ENCODE measurements at places on chromosomes 7 and 10.

GRCh38 chr10:12191715-12192114, 4.0 kb downstream of the NUDT5 start:
- no peak for DNase-seq

- peak; percentile 19 for DNase-seq
These were observed 53.0 kb downstream of the TCF7L2 start for GRCh38 chr10:113003052-113003451.

- no peak for DNase-seq
These were observed 41.0 kb upstream of the ELMO1 start for GRCh38 chr7:37489703-37490102.

DNA sequence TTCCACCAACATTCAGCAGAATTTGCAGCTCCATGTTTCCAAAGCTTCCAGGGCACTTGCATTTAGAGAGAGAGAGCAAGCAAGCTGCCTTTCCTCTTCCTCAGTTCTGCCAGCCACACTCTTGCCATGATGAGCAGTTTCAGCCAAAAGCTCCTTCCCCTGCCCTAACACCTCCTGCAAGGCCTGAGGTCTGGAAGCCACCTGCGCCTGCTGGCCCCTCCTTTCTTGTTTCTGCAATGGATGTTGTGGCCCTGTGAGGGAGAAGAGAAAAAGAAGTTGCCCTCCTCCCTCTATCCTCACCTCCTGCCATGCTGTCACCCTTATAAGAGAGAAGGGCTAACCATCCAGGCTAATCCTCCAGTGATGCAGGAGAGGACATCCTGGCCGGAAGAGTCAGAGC, 48.7 kb downstream of the IKZF1 start:
- no peak for DNase-seq

DNA sequence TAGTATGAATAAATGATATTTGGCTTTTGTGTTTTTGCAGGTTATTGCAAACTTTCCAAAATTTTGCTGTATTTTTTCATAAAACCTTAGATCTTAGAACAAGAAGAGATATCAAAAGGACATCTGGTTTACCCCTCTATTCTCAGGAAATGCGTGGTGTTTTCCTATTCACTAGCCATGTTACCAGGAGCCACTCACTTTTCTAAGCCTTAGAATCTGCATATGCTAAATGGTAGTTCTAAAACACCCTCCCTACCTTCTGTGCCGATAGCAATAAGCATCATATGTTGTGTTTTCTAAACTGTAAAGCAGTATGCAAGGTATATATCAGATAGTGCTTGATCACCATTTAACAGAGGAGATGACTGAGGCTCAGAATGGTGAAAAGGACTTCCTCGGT, 715.0 kb upstream of the CELF2 start:
- DNase-seq, result no peak

DNA sequence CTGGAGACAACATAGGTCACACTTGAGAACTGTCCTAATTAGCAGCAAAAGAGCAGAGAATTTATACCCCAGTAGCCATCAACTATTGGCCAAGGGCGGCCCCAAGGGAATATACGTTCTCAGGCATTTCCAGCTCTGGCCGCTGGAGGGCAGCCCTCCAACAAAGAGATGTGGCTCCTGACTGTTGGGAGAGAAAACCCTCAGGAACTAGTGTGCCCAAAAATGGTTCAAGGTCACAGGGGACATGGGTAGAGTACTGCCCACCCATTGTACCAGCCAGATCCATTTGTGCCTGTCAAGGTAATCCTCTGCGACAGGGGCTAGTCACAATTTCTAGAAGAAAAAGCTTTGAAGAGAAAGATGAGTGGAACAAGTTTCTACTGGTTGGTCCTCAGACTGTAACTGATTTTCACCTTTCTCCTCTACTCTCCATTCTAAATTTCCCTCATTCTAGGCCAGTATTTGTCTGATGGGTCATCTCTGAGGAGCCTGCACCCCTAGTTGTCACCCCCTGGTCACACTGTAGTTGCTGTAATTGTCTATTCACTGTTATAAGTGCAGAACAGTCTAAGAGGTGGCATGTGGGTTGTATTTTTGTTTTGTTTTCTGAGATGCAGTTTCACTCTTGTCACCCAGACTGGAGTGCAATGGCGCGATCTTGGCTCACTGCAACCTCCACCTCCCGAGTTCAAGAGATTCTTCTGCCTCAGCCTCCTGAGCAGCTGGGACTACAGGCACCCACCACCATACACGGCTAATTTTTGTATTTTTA, 14.7 kb upstream of the C7orf33 start:
- peak; percentile 63 for DNase-seq

GRCh38 chr10:85602713-85603112, 763.9 kb downstream of the GRID1 start:
- no peak for DNase-seq

DNA sequence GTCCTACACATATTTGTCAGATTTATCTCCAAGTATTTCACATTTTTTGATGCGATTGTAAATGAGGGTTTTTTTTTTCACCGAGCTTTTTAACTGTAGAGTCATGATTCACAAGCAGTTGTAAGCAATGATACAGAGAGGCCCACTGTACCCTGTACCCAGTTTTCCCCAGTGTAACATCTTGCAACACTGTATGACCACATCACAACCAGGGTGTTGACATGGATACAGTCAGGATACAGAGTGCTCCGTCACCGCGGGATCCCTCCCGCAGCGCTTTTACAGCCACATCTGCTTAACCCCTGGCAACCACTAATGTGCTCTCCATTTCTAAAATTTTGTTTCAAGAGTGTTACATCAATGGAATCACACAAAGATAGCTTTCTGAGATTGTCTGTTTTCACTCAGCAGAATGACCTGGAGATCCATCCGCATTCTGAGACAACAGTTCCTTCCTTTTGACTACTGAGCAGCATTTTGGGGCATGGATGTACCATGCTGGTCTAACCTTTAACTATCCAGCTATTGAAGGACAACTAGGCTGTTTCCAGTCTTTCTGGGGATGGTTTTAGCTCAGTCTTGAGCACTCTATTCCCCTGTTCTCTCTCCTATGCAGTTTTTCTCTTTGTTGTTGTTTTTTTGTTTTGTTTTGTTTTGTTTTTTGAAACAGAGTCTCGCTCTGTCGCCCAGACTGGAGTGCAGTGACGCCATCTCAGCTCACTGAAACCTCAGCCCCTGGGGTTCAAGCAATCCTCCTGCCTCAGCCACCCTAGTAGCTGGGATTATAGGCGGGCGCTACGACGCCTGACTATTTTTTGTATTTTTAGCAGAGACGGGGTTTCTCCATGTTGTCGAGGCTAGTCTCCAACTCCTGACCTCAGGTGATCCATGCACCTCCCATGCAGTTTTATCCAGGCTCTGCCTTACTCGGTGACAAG, 25.9 kb downstream of the GPRIN2 start:
- no peak for DNase-seq

DNA sequence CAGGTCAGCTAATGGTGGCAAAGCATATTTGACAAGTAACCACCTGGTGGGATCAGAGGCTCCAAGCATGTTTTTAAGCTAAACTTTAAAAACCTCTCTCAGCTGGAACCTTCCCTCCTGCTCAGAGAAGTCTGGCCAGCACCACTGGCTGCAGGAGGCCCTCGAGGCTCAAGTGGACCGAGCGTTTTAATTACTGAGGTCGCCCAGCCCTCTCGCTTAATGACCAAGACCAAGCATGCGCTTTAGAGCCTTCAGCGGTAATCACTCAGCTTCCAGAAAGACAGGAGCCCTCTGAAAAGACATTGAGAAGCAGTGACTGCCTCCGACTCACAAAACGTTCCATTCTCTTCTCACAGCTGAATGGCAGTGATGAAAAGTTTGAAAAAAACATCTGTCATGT, 383.4 kb upstream of the ADARB2 start:
- DNase-seq, result no peak

DNA sequence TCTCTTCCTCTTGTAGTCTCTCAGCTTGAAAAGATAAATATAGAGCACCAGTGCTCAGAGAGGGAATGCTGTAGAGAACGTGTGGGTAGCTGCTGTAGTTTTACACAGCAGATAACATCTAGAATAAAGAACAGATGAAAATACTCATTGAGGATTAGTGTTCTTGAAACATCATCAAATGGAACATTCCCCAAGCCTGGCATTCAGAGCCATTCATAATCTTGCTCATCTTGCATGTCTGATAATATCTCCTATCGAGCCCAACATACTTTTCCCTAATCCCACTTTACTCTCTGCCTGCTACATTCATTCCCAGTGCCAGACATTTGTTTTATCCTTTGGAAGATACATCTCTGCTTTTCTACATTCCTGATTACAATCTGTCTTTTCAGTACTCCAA, 35.2 kb downstream of the MCU start:
- DNase-seq, result no peak

DNA sequence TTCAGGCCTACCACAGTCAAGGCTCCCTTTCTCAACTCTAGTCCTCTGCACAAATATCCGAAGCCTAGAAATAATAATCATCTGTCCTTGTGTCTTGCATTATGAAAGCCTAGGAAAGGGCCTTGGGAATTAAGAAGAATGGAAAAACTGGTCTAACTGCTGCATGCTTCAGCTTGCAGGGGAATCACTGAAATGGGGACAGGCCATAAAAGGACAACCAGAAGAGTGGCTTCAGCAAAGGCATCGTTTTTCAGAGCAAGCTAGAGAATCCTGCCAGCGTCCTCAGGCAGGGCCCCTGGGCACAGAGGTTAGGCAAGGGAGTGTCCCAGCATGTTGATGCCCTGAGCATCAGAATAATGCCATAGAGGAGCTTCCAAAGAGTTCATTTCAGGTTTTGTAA, 13.2 kb downstream of the ERVW-1 start:
- no peak for DNase-seq

GRCh38 chr7:86012971-86013370, 630.7 kb upstream of the GRM3 start:
- DNase-seq, result no peak

DNA sequence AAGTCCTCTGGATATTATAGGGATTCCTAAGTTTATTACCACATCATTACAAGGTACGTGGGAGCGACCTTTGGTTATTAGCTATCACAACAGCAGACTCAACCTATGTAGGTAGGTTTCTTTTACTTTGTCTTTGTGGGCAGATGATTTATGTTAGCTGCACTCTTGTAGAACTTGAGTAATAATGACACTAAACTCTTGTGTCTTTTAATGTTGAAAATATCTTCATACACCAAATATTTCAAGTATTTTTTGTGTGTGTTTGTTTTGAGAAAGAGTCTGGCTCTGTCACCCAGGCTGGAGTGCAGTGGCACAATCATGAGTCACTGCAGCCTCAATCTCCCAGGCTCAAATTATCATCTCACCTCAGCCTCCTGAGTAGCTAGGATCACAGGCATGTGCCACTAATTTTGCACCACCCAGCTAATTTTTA, 19.2 kb upstream of the SUPV3L1 start:
- no peak for DNase-seq

- no peak for DNase-seq
These were observed 36.6 kb upstream of the LRRC18 start for GRCh38 chr10:48976196-48976595.

Data from head of caudate nucleus (tissue), 42 donors.